ENCODE measurements at places on chromosomes 3 and 15. TPM values are rescaled to one million over a fixed set of nuclear protein-coding genes. Genes with fewer than 3 reads are reported as not detected.
A peak's percentile ranks its signal among the peaks of the same experiment; 100 is the strongest.

- no peak for DNase-seq
Measured at GRCh38 chr3:113914646-113915045, 33.2 kb upstream of the ZDHHC23 start.

DNA sequence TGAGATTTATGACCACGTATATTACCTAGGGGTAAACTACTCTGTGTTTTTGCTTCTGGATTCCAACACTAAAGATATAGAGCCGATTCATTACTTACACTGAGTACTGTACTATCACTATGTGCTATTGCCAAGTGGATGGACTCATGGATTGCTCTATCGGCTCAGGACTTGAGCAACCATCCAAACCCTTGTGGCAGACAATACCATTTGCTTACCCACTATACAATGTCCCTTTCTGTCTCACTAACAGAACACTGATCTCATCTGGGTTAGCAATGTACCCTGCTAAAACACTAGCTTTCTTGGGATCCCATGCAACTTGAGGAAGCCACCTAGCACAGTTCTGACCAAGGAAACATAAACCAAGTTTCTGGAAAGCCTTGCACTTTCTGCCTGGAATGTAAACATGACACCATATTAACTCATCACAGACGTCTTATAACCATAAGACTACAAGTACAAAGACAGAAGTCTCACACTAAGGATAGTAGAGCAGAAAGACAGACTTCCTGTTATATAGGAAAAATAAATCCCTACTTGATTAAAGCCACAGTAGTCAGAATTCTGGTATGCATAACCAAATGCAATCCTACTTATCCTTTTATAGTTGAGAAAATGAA, 38.6 kb downstream of the HACD2 start:
- DNase-seq: no peak

- DNase-seq: no peak
Measured at GRCh38 chr15:60583194-60583593, 104.3 kb upstream of the ICE2 start.

- no peak for DNase-seq
Measured at GRCh38 chr3:161020256-161020655, 84.9 kb downstream of the B3GALNT1 start.

GRCh38 chr3:111676211-111677006, 81.3 kb upstream of the ZBED2 start:
- no peak for DNase-seq

- DNase-seq: no peak
Measured at GRCh38 chr3:114698146-114699105, 404.6 kb downstream of the TIGIT start.

DNA sequence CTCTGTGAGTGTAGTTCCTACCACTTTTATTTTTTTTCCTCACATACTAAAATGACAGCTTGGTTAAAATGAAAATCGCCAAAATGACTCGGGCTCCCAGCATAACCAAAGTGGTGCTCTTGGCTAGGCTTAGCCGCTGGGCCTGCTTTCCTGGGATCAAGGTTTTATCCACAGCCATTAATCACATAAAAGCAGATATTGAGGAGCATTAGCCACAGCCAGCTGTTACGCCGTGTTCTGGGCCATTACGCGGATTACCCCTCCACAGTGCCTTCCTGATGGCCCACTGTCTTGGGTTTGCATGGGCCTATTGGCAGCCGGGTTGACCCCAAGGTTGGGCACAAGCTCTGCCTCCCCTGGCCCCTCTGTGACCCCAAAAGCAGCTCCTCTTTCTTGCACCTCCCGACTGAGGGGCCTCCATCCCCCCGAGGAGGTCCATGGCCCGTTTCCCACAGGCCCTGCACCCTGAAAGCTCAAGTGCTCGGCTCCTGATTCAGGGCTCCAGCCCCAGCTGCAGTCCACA, 30.4 kb upstream of the TRPM1 start:
- no peak for DNase-seq

- DNase-seq: no peak
Measured at GRCh38 chr3:16883057-16883722, 1.6 kb upstream of the PLCL2 start.

DNA sequence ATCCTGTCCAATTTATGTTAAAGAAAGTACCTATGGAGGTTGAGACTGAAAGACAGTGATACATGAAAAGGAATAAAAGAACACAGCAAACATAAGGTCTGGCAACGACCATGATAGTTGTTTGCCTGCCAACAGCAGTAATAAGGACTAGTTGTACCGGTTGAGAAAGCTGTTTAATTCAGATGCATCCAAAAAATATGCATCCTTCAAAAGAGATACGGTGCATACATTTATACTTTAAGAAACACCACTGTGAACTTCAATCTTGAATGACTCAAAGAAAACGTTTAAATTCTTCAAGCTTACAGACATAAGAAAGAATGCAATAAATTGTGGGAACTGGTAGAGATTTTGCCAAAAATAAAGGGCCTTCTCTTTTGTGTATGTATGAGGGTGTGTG, 492.1 kb downstream of the NLGN1 start:
- no peak for DNase-seq

GRCh38 chr3:83434880-83435587, 1523.8 kb upstream of the CADM2 start:
- peak; percentile 35 for DNase-seq

DNA sequence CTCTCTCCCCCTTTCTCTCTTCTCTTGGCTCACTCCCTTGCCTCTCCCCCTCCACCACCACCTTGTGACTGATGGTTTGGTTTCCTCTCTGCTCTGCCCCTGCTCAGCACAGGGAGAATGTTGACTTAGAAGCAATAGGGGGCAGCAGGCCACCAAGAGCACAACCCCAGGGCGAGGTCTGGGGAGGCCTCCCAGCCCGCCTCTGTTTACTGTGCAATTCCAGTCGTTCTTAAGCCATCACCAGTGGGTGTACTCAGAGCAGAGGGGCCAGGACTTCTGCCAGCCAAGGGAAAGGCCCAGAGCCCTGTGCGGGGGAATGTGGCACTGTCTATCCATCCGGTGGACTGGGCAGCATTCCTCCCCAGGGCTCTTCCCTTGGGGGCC, 5.7 kb upstream of the APEH start:
- no peak for DNase-seq

GRCh38 chr3:12369029-12369428, 80.2 kb downstream of the PPARG start:
- DNase-seq: no peak

DNA sequence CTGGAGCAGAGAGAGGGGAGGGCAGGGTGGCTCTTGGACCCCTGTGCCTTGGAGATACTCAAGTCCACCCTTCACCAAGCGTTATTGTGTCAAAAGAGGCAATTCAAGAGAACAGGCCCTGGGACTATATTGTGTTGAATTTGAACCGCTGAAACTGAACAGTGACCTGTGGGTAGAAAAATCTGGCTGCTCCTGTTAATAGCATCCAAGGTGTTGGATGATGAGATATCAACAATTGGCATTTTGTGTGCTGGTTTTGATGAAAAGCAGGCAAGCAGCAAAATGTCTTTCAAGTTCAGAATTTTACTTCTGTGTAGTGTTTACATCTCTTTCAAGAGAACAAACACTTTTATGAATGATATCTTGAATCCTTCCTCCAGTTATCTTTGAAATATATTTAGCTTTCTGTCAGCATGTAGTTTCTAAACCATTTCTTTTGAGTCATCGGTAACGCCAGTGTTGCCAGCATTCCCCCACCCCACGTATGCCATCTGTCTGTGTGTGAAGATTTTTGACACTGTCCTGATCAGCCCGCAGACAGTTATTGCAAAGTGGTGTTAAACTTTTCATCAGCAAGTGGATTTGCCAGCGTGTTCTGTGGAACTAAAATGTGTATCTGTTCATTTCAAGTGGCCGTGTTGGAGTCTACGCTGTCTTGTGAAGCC, 34.8 kb downstream of the PDHB start:
- no peak for DNase-seq

The HYKK gene
- polyA plus RNA-seq: 2.5 TPM

The NR2E3 gene
- 0.86 TPM for polyA plus RNA-seq

The SLITRK3 gene
- 21.0 TPM for polyA plus RNA-seq

All from spinal cord (tissue), 10 donors.